ENCODE measurements at places on chromosomes 4 and X. TPM values are rescaled to one million over a fixed set of nuclear protein-coding genes. Genes with fewer than 3 reads are reported as not detected.

The NIPAL1 gene
- 0.13 TPM for total RNA-seq

The PHKA1 gene
- total RNA-seq, result 13.9 TPM

The TRPC3 gene
- total RNA-seq, result under 0.01 TPM

The NLGN4X gene
- total RNA-seq, result 2.0 TPM

The SLC10A6 gene
- not detected for total RNA-seq

The KCND1 gene
- total RNA-seq, result 0.56 TPM

The GPRASP1 gene
- 2.3 TPM for total RNA-seq

The RASSF6 gene
- 0.13 TPM for total RNA-seq

The DRD5 gene
- not detected for total RNA-seq

The XG gene
- total RNA-seq, result 11.5 TPM

The DYNLT3 gene
- total RNA-seq, result 63.1 TPM

The IL21 gene
- total RNA-seq, result not detected

The SMR3B gene
- total RNA-seq, result not detected

The NSG1 gene
- 0.26 TPM for total RNA-seq

The CA5B gene
- total RNA-seq, result 20.6 TPM

The CFP gene
- 0.13 TPM for total RNA-seq

Measured in aortic smooth muscle cell (primary cell).